RWPE2 (cell line): ENCODE measurements at places on chromosomes 3 and 15.

- no peaks in the 10 kb centered on the region for H3K4me1 ChIP-seq
- H3K36me3 ChIP-seq, result no peaks in the 10 kb centered on the region
- H3K27me3 ChIP-seq, result no peaks in the 10 kb centered on the region
- peak overlapping the region; percentile 37 for H3K27ac ChIP-seq
- peak overlapping the region; percentile 40 for H3K4me3 ChIP-seq
- peak; percentile 61 for DNase-seq
These were observed 1.1 kb downstream of the SLC35G2 start for GRCh38 chr3:136819731-136820679.

GRCh38 chr3:56593455-56594158 lies 36.6 kb downstream of the CCDC66 start:
- no peak overlapping the region for H3K27ac ChIP-seq
- H3K4me1 ChIP-seq, result peaks cover 12% of the 10 kb centered on the region
- no peak for DNase-seq
- H3K4me3 ChIP-seq, result no peak overlapping the region
- H3K27me3 ChIP-seq, result no peaks in the 10 kb centered on the region

- no peak overlapping the region for H3K27ac ChIP-seq
- H3K4me1 ChIP-seq, result no peaks in the 10 kb centered on the region
- H3K27me3 ChIP-seq, result no peaks in the 10 kb centered on the region
- H3K36me3 ChIP-seq, result no peaks in the 10 kb centered on the region
- no peak for DNase-seq
- no peak overlapping the region for H3K4me3 ChIP-seq
These were observed 21.3 kb downstream of the ADGRG7 start for GRCh38 chr3:100630664-100631063.

DNA sequence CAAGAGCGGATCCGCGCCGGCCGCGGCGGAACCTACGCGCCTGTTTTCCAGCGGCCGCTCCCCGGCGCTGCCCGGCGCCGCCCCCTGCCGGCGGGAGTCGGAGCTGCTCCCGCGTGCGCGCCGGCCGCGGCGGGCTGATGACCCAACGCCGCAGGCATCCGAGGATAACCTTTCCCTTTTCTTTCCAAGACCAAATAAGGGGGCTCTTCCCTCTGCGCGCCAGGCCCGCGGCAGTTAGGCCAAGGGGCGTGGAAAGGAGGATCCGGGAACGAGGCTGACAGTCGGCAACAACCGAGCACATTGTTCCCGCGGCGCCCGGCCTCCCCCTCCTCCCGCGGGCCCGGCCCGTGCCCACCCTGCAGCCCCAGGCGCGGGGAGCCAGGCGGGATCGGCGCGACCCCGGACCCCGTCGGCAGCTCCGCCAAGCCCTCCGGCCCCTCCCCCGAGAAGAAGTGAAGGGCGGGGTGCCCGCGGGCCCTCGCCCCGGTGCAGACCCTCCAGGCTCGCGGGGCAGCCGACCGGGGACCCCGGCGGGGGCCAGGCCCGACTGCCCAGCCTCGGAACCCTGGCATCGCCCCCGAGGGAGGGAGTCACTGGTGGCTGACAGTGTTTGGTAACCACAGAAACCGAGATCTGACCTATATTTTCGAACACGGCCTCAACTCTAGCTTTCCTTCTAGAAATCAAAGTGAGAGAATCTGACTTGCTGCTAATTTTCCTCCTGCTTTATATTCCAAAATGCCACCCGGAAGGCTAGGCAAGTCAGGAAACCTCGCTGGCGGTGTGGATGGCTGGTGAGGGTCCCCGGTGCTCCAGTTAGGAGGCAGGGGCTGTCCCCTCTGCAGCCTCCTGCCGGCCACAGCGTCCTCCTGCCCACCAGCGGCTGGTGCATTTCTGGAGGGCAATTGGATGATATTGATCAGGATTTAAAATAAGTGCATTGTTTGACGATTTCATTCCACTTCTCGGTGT lies 45.6 kb upstream of the SYNM start:
- H3K27me3 ChIP-seq, result no peaks in the 10 kb centered on the region
- DNase-seq, result peak; percentile 90
- no peaks in the 10 kb centered on the region for H3K4me1 ChIP-seq
- peak overlapping the region; percentile 37 for H3K27ac ChIP-seq
- peak overlapping the region; percentile 42 for H3K4me3 ChIP-seq

DNA sequence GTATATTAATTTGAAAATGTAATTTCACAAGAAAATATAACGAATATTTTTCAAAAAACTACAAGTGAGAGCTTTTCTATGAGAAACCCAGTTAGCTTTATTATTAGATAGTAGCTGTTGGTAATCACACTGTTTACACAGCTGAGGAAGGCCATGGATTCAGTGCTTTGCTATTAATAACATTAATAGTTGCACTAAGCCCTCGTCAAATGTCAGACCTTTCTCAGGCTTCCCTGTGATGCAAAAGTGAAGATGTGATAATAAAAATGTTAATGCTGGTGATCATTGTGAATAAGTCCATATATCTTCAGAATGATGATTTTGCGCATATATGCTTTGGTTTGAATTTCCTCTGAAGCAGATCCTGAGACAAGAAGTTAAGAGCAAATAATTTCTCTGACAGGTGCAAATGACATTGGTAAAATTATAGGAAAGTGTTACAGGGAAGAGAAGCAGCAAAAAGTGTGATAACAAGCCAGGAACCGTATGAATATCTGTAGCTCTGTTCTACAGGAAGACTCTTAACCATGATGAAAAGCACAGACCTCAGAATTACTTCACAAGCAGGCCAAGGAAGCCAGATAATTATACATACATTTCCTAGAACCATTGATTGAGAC lies 56.5 kb upstream of the CNTN6 start:
- no peak overlapping the region for H3K4me3 ChIP-seq
- H3K36me3 ChIP-seq, result no peaks in the 10 kb centered on the region
- no peaks in the 10 kb centered on the region for H3K4me1 ChIP-seq
- H3K27me3 ChIP-seq, result no peaks in the 10 kb centered on the region

- H3K27me3 ChIP-seq, result no peaks in the 10 kb centered on the region
- DNase-seq, result no peak
- H3K4me3 ChIP-seq, result no peak overlapping the region
- peaks cover 83% of the 10 kb centered on the region for H3K4me1 ChIP-seq
- peak overlapping the region; percentile 97 for H3K27ac ChIP-seq
These were observed 11.2 kb downstream of the TMOD3 start for GRCh38 chr15:51840692-51841091.

- peak; percentile 57 for DNase-seq
- H3K4me3 ChIP-seq, result no peak overlapping the region
- H3K4me1 ChIP-seq, result no peaks in the 10 kb centered on the region
- peaks cover 4% of the 10 kb centered on the region; the same call in 1 of the 2 replicates for H3K36me3 ChIP-seq
These were observed 165.6 kb downstream of the NSMCE3 start for GRCh38 chr15:29103824-29104565.

- no peak for DNase-seq
- H3K4me1 ChIP-seq, result no peaks in the 10 kb centered on the region
- H3K4me3 ChIP-seq, result no peak overlapping the region
- no peaks in the 10 kb centered on the region for H3K27me3 ChIP-seq
- no peak overlapping the region for H3K27ac ChIP-seq
These were observed 521.5 kb downstream of the GRM7 start for GRCh38 chr3:7382293-7383010.
